ENCODE measurements at places on chromosomes 12 and 14. TPM values are rescaled to one million over a fixed set of nuclear protein-coding genes. Genes with fewer than 3 reads are reported as not detected.

TAS2R50 gene
- 0.18 TPM for total RNA-seq

SLCO1B1 gene
- total RNA-seq = not detected

SERPINA10 gene
- total RNA-seq = not detected

OSGEP gene
- total RNA-seq = 31.4 TPM

RCOR1 gene
- total RNA-seq = 47.9 TPM

DNA sequence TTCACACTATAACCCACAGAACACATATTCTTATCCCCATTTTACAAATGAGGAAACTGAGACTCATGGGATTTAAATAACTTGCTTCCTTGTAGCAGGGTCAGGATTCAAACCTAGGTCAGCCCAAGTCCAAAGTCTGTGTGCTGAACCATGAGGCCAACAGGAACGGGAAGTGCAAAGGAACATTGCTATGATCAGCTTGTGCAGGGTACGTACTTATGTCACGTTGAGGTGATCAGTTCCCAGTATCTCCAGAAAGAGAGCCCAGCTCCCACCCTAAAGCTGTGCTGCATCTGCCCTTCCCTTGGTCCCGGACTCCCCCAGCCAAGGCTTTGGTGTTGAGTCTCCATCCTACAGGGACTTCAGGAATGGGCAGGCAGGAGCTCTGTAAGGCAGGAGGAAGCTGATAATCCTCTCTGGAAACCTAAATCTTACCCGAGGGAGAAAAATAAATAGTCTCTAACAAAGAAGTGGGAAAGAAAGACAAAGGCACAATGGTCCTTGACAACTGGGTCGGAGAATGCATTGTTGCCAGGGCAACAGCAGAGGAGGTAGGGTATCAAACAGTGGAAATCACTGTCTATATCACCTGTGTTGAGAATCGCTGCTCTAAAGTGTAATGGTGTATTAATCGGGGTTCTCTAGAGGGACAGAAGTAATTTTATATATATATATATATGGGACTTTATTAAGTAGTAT is 82.5 kb upstream of the FICD start:
- H3K4me1 ChIP-seq = no peaks in the 10 kb centered on the region
- H3K27ac ChIP-seq = no peak overlapping the region
- H3K36me3 ChIP-seq = no peaks in the 10 kb centered on the region
- peaks cover 13% of the 10 kb centered on the region for H3K27me3 ChIP-seq

DNA sequence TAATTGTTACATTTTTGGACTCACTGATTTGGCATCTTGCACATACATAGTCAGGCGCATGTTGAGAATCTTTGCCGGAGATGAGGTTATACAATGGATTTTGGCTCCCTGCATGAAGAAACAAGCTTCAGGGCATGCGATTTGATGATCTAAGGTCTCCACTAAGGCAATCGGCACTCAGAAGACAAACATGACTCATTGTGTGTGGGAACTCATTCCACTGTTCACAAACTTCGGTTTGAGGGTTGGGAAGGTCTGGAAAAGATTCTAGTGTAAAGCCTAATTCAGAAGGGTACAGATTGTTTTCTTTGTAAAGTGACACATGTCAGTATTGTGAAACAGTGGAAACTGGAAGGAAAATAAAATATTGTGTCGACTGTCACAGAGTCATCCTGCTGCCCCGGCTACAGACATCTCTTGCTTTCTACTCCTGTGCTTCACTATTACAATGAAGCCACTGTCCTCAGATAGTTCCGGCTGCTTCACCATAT is 192.6 kb upstream of the HMGA2 start:
- no peaks in the 10 kb centered on the region for H3K27me3 ChIP-seq
- DNase-seq = no peak
- no peak overlapping the region for H3K4me3 ChIP-seq
- no peaks in the 10 kb centered on the region for H3K4me1 ChIP-seq

GRCh38 chr12:83224012-83224411 is 537.3 kb downstream of the TMTC2 start:
- H3K27ac ChIP-seq = no peak overlapping the region
- no peaks in the 10 kb centered on the region for H3K4me1 ChIP-seq
- H3K36me3 ChIP-seq = no peaks in the 10 kb centered on the region
- H3K4me3 ChIP-seq = no peak overlapping the region
- no peaks in the 10 kb centered on the region for H3K27me3 ChIP-seq
- no peak for DNase-seq

GRCh38 chr14:68335312-68335711 is 457.6 kb downstream of the ZFP36L1 start:
- H3K4me3 ChIP-seq = no peak overlapping the region
- H3K27ac ChIP-seq = no peak overlapping the region
- DNase-seq = no peak
- H3K4me1 ChIP-seq = no peaks in the 10 kb centered on the region
- H3K27me3 ChIP-seq = no peaks in the 10 kb centered on the region
- H3K36me3 ChIP-seq = no peaks in the 10 kb centered on the region

DNA sequence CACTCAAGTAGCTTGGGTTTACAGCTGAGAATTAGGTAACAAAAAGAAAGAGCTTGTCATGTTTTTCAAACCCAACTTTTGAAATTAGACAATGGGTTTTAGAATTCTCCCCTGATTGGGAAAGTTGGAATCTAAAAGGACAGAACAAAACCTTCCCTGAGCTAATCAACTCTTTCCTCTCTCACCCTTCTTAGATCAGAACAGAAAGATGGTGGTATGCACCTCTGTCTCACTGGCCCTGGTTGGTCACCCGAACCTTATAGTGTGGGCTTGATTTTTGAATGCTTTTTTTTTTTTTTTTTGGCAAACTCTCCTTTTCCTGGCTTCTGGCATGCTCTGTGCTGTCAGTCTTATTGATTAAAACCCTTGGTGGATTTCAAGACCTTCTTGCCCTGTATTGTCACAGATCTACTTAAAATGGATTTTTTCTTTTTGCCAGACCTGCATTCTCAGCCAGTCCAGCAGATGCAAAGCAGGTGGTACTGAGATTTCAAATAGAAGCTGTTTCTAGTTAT is 251.1 kb upstream of the RMST start:
- H3K27ac ChIP-seq = no peak overlapping the region
- H3K4me1 ChIP-seq = no peaks in the 10 kb centered on the region
- H3K36me3 ChIP-seq = no peaks in the 10 kb centered on the region
- no peak for DNase-seq

GRCh38 chr12:53427905-53428594 is 4.4 kb downstream of the AMHR2 start:
- H3K27me3 ChIP-seq = no peaks in the 10 kb centered on the region
- peaks cover 36% of the 10 kb centered on the region for H3K36me3 ChIP-seq
- DNase-seq = no peak
- no peak overlapping the region for H3K4me3 ChIP-seq
- H3K4me1 ChIP-seq = peaks cover 30% of the 10 kb centered on the region

- H3K27ac ChIP-seq = no peak overlapping the region
- no peaks in the 10 kb centered on the region for H3K36me3 ChIP-seq
- H3K4me3 ChIP-seq = no peak overlapping the region
Observed at GRCh38 chr12:8844665-8845064, 22.2 kb downstream of the A2ML1 start.

- no peak overlapping the region for H3K27ac ChIP-seq
- H3K4me3 ChIP-seq = no peak overlapping the region
- DNase-seq = no peak
- H3K4me1 ChIP-seq = no peaks in the 10 kb centered on the region
Observed at GRCh38 chr12:64433915-64434314, 18.0 kb upstream of the TBK1 start.

DNA sequence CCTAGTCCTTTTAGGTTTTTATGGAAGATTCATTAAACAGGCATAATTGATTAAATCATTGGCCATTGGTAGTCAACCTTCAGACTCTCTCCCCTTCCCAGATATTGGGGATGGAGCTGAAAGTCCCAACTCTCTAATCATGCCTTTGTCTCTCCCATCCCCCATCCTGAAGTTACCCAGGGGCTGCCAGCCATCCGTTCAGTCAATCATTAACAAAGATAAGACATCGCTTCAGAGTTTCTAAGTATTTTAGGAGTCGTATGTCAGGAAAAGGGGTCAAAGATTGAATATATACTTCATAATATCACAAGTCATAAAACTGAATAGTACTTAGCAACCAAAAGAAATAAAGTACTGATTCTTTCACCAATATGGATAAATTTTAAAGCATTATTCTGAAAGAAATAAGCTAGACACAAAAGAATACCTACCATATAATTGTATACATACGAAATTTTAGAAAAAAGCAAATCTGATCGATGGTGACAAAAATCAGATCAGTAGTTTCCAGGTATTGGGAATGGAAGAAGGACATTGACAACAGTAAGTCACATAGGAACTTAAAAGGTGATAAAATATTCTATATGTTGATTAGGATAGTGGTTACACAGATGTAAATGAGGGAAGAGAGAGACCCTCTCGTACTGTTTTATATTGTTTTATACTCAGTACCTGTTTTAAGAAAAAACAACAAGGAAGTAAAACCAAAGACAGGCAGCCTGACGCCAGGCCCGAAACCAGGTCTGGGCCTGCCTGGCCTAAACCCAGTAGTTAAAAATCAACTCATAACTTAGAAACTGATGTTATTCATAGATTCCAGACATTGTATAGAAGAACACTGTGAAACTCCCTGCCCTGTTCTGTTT is 414.4 kb downstream of the DAD1 start:
- H3K4me1 ChIP-seq = no peaks in the 10 kb centered on the region
- no peaks in the 10 kb centered on the region for H3K36me3 ChIP-seq
- H3K27me3 ChIP-seq = no peaks in the 10 kb centered on the region
- no peak for DNase-seq

GRCh38 chr14:95998656-95999055 is 40.5 kb upstream of the C14orf132 start:
- DNase-seq = no peak
- H3K36me3 ChIP-seq = no peaks in the 10 kb centered on the region
- no peaks in the 10 kb centered on the region for H3K27me3 ChIP-seq

Measured in K562 (cell line).